Body of pancreas (tissue), 4 donors: ENCODE measurements at places on chromosomes 12 and 14.

- DNase-seq, result no peak
Observed at GRCh38 chr12:68352067-68352466, 19.9 kb upstream of the MDM1 start.

DNA sequence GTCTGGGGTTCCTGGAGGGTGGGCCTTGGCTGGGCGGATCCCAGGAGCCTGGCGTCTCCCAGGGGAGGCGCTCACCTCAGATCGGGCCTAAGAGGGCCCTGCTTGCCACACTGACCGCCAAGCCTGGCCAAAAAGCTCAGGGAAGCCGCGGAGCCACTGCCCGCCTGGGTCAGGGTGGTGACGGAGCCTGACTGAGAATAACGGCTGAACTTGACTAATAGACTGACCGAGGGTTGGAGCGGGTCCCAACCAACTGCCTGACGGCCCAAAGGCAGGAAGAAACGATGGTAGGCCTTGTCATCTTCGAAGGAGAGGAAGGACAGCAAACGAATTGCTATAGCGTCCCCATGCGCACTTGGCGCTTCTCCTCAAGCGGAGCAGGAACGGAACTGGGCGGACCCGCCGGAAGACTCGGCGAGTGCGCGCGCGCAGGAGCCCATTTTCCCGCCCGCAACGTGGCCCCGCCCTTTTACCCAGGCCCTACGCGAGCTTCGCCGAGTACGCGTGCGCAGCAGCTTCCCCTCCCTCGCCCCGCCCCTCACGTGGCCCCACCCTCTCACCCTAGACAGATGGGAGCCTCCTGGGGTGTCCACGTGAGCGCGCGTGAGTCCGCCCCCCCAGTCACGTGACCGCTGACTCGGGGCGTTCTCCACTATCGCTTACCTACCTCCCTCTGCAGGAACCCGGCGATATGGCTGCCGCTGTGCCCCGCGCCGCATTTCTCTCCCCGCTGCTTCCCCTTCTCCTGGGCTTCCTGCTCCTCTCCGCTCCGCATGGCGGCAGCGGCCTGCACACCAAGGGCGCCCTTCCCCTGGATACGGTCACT is at the start of the genes ERP29 and TMEM116:
Gene ERP29 (plus strand): TSS at position 652 of the 826 bp plus-strand sequence. CDS start 40 bp downstream, at position 692.
Gene TMEM116 (minus strand): TSS at position 391 of the 826 bp plus-strand sequence. CDS start 7,895 bp downstream, outside the sequence.
- DNase-seq, result peak; percentile 100

DNA sequence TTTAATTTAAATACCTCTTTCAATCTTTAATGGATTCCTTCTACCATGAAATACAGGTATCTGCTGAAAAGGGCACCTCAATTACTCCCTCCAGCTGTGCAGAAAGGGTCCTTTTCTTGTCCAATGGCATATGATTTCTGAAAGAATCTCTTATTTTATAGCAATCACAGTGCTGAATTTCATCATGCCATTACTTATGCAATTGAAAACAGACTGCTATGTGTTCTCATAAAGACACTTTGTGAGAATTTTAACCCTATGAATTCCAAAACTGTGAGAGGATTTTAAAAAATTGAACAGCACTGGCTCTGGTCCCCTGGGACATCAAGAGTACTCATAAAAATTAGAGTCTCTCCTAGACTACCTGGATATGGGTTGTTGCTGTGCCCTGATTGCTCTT is 45.9 kb upstream of the CNOT2 start:
- no peak for DNase-seq

DNA sequence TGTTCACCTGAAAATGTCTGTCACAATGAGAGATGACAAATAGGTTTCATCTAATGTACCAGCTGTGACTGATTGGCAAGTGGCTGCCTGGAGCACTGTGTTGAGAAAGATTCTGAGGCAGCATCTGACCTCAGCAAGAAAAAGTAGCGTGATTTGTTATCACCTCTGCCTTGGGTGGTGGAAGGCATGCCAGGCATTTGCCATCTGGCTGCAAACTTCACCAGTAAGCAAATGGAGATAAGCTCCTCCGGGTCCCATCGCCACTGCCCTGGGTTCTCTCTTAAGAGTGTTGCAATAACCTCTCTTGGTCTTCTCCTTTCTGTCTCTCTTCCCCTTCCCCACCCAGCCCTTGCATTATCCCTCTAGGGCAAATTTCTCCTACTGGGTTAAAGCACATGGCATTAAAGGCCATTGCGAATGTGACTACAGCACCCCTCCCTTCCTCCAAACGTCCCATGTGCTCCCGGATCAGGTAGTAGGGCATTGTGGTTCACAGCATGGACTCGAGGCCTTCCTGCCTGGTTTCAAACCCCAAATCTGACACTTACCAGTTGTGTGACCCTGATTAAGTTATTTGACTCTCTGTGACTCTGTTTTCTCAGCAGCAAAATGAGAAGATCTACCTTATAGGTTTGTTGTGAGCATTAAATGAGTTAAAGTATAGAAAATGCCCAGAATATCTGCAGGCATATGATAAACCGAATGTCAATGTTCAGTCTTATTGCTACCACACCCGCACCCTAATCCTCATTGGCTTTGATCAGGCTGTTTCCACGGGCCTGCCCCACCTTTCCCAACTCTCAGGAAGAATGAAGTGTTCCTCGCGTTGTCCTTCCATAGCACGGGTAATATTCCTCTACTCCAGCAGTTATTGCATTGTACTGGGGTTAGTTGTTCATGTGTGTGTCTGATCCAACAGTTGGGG is 8.2 kb upstream of the LGALS3 start:
- DNase-seq, result no peak

DNA sequence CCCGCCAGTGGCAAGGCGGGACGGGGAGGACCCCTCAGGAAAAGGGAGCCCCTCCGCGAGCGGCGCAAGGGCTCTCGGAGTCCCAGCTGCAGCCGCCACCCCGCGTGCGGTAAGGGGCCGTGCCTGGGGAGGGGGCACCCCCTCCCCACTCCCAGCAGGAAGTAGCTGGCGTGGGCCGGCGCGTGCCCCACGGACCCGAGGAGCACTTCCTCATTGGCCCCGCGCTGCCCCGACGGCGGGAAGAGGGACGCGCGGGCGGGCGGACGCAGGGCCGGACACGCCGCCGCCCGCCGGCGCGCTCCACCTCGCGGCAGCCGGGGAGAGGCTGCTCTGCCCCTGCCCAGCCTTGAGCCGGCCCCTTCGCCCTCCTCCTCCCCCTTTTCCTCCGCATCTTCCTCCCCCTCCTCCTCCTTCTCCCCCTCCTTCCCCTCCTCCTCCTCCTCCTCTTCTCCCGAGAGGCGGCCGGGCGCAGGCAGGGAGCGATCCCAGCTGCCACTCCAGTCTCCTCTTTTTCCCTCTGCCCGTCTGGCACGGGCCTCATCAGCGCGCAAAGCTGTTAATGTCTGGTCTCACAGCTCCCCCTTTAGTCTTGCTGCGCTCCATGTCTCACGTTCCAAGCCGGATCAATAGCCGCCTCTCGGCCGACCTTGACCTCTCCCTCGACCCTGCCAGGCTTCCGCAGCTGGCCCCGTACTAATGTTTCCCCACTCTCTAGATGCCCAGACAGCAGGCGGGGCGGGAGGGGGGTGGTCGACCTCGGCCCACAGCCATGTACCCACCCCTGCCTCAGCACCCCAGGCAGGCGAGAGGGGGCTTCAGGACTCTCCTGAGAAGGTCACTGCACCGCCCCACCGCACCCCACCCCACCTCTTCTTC is 2.6 kb upstream of the BCL11B start:
- peak; percentile 53 for DNase-seq

DNA sequence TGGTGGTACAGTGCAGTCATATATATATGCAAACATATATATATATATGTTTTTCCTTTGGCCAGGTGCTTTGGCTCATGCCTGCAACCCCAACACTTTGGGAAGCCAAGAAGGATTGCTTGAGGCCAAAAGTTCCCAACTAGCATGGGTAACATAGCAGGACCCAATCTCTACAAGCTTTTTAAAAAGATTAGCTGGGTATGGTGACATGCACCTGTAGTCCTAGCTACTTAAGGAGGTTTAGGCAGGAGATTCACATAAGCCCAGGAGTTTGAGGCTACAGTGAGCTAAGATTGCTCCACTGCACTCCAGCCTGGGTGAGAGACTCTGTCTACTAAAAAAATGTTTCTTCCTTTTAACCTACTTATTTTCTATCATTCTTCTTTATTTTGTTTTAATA is 10.2 kb downstream of the PZP start:
- no peak for DNase-seq

DNA sequence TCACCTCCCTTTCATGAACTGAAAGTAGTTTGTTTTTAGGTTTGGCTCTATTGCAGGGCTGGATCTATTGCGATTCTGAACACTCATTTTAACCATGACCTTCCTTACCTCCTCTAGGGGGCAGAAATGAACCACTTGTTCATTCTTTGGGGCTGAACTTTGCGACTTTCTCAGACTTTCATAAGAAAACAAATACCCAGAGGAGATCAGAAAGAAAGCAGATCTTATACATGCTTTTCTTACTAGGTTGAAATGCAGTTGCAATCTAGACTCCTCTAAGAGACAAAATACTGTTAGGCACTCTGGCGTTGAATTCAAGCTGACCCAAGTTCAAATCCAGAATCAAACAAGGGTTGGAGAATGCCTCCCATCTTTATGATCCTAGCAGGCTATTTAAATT is 32.6 kb upstream of the PLEKHG3 start:
- no peak for DNase-seq

GRCh38 chr12:123061441-123062205 is 81.1 kb downstream of the ARL6IP4 start:
- no peak for DNase-seq

- no peak for DNase-seq
Observed at GRCh38 chr14:23776296-23776695, 140.1 kb downstream of the DHRS2 start.

DNA sequence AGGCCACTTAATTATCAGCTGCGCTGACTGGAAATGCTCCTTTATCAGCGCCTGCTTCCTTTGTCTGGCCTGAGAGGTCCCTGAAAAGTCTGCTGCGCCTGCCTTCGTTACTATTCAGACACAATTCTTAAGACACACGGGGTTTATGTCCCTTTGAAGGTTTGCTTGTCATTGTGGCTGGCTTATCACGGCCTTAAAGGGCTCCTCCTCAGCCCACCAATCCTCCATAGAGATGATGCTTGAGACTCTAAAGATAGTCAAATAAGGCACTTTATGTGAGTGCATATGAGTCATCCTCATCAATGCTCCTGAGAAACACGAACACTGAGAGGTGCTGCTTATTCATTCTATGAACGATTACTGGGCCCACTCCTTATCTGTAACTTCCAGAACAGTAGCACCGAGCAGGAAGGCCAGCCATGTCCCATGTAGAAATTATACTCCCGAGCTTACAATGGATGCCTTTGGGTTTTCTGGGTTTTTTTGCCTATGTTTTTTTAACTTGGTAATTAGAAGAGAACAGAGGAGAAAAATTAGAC is 1268.2 kb upstream of the TMEM132C start:
- DNase-seq, result no peak

GRCh38 chr14:68535404-68536017 is 257.4 kb downstream of the ZFP36L1 start:
- DNase-seq, result no peak

DNA sequence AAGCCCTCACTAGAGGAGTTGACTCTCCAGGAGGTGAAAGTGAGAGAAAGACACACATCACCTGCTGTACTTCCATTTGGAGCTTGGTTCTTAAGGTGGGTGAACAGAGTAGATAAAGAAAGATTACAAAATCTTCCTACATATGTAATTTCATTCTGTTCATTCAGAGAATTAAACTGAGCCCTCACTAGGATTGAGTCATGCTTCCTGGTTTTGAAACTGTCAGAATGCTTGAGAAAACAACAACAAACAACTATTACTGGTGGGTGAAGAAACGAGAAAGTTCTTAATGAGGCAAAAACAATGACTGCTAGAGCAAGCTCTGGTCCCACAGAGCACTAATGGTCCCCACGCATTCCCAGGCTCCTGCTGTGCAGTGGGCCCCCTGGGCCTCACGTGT is 841.7 kb downstream of the VRK1 start:
- no peak for DNase-seq

DNA sequence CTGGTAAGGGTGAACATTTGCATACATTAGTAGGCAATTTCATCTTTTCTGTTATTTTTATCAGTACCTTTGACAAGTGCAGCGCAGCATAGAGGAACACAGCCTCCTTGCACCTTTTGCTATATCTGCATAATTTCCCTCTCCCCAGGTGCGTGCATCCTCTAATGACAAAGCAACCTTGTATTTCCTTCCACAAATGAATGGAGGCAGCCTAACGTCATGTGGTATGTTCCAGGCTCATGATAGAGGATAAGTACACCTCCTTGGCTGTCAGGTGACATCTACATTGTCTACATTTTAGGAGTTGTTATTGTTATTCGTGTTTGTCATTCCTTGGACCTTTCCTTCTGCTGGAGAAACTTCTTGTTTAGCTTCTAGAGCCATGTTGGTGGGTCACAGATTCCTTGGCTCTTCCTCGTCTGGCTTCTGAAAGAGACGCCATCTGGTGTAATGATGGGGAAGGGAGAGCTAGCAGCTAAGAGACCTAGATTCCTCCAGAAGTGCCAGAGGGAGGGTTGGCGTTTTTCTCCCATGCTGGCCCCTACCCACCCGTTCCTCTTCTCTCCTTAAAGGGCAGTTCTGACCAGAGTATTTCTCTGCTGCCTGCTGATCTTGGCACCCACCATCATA is 37.0 kb downstream of the EVL start:
- DNase-seq, result no peak

- no peak for DNase-seq
Observed at GRCh38 chr12:26231470-26231869, 36.1 kb downstream of the SSPN start.

DNA sequence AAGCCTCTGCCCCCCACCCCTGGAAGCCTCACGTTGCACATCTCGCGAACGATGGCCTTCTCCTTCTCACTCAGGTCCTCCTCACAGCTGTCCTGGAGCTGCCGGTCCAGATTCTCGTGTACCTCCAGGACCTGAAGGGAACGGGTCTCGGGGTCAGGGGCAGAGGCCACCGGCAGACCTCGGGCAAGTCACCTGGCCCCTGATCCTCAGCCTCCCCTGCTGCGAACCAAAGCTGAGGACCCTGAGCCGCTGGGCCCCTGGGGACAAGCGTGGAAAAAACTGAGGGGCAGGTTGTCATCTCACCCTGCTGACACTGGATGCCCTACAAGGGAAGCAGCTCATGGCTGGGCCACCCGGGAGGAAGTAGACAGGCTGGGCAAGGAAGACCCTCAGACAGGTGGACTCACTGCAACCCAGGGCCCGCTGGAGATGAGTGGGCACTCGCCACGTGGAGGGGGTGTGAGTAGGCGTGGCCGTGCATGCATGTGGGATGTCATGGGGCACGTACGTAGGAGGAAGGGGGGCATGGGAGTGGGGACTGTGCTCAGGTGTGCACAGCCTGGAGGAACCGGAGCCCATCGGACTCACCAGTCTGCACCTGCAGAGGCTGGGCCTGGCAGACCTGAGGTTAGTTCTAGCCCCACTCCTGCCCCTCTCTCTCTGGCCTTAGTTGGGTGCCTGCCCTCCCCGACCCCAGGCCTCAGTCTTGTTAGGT is 35.1 kb downstream of the CCNK start:
- DNase-seq, result peak; percentile 16

DNA sequence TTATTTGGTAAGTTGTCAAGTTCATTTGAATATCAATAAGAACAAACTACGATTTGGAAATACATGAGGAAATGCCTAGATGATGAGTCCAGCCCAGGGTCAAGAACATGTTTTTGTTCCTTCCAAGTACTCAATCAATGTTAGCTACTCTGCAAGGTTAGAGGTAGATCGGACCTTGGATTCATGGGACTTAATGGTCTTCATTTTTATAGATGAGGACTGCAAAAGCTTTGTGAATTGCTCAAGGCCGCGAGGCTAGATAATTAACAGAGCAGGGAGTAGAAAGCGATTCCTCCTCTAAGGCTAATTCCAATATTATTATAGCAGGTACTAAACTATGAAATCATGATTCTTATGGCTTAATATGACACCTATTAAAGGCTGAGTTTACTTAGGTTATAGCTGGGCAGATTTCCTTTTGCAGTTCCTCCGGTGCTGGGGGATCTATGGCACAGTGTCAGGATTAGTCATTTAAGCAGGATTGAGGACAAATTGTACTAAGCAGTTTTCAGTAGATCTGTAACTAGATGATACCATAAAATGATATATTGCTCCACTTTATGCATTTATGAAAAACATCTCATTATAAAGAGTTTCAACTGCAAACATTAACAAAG is 19.8 kb downstream of the NR1H4 start:
- no peak for DNase-seq
